ENCODE measurements at places on chromosomes 5 and 9.
A peak's percentile ranks its signal among the peaks of the same experiment; 100 is the strongest.

- no peak for DNase-seq
These were observed 791 bp upstream of the GPR150 start for GRCh38 chr5:95619096-95619495.

- no peak for DNase-seq
These were observed 3.6 kb upstream of the CPEB4 start for GRCh38 chr5:173884402-173885053.

DNA sequence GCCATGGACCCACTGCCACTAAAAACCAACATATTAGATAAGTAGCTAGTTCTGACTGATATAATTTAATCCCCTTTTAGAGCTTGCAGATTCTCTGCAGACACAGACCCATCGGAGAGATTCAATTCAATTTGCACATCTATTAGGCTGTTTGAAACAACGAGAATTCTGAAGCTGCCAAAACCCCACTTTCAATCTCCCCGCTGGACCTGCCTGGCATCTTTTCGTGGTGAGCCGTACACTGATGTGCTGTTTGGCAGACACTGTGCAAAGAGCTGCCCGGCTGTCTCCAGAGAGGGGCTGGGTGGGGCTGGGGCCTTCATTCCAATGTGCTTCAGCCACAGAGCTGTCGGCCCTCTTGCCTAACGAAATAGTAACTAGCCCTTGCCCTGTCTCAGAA is 42.1 kb upstream of the FAM240B start:
- DNase-seq, result no peak

GRCh38 chr9:130871395-130872062 is 25.1 kb downstream of the QRFP start:
- no peak for DNase-seq

- peak; percentile 47 for DNase-seq
These were observed 387.1 kb downstream of the PDE4D start for GRCh38 chr5:59506285-59506877.

DNA sequence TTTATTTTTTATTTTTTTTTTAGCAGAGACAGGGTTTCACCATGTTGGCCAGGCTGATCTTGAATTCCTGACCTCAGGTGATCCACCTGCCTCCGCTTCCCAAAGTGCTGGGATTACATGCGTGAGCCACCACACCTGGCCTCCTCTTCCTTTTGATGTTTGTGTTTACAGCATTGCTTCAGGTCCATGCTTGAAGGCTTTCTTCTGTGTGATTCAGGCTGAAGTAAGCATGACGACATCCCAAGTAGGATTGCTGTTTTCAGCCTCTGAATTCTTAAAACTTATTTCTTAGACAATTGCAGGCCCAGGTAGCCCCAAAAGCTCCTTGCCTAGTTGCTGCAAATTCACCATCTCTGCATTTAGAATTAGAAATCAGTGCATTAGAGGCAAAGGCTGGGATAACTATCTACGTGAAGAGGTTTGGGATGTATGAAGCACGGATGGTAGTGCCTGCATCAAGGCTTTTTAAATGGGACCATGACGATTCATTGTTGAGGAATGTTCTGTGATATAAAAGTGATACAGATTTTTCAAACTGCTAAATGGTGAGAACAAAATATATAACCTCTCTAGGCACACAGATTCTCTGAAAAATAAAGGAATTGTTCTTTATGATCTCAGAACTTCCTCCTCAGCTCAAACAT is 3.0 kb upstream of the ETF1 start:
- no peak for DNase-seq

DNA sequence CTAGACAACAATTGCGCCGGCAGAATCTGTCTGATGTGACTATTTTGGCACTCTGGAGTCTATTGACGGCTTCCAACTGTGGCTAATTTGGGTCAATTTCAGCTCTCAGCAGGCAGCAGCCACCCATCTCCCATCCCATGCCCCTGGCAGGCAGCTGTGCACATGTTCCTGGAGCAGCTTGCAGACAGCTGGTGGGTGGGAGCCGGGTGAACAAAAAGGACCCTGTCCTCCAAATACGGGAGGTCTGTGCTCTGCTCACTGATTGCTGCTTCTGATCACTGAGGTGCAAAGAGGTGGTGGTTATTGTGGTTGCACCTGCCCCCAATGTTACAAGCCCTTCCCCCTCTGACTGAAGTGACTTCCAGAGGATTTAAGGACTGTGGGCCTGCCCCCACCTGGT is 45.0 kb upstream of the N4BP3 start:
- peak; percentile 68 for DNase-seq

GRCh38 chr9:122216798-122217418 is 11.8 kb downstream of the LHX6 start:
- no peak for DNase-seq

DNA sequence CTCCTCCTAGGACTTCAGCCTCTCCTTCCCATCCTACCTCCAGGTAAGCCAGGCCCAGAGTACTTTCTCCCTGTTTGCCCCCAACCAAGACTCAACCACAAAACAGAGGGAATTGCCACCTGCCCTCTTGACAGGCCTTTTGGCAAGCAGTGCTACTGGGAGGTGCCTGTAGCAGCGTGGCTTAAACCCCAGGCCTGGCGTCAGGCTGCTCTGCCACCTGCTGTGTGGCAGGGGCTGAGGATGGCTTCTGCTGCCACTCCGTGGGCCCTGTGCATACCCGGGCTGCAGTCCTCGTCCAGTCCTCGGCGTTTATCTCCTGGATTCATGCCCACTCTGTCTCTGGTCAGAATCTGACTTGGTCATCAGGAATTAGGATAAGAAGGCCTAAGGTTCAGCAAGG is 163.1 kb downstream of the PAX5 start:
- DNase-seq, result no peak

GRCh38 chr9:29865764-29866313 is 2292.6 kb upstream of the C9orf72 start:
- no peak for DNase-seq

GRCh38 chr5:174223355-174223754 is 177.8 kb downstream of the NSG2 start:
- no peak for DNase-seq

GRCh38 chr5:177194268-177194667 is 60.7 kb downstream of the NSD1 start:
- DNase-seq, result no peak

GRCh38 chr5:14397717-14398116 is 183.9 kb upstream of the OTULINL start:
- DNase-seq, result no peak

DNA sequence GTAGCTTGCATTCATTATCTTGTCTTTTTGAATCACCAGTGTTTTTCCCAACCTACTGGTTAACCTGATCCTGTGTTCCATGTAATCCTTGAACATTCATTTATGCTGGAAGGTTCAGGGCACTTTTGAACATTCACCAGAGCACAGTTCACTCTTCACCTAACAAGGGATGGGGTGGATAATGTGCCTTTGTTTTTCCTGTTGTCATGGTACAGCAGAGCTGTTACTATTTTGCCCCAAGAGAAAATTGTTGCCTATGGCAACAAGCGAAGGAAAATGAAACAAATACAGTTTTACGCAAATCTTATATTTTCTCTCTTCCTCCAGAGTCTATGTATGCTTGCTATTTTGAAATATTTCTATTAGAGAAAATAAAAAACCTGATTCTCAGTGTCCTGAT is 60.3 kb upstream of the RIOK2 start:
- no peak for DNase-seq

- no peak for DNase-seq
These were observed 57.4 kb upstream of the NOTCH1 start for GRCh38 chr9:136603216-136603615.

GRCh38 chr5:135467051-135467625 is 15.0 kb upstream of the TIFAB start:
- no peak for DNase-seq

DNA sequence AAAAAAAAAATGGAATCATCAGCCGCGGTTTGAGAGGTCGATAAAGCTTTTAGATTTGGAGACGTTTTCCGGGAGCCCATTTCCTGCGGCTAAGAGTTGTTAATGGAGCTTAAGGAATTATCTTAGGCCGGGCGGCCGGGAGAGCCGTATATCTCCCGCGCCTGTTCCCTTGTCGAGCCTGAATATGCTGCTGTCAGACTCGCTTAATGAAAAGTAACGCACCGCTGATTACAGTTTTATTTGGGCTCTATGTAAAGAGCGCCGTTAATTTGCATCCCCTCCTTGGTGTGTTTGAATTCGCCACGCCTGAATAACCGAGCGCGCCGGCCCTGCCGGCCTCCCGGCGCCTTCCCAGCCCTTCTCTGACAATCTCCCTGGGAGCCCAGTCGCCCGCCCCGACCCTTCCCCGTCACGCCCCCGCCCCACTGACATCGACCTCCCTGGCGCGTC is 7.9 kb downstream of the IRX4 start:
- no peak for DNase-seq

GRCh38 chr9:73219985-73220626 is 68.4 kb downstream of the ANXA1 start:
- no peak for DNase-seq

- no peak for DNase-seq
These were observed 508.2 kb downstream of the ACTL7B start for GRCh38 chr9:108347463-108348188.

- DNase-seq, result no peak
These were observed 24.6 kb downstream of the CDHR2 start for GRCh38 chr5:176573564-176574296.

DNA sequence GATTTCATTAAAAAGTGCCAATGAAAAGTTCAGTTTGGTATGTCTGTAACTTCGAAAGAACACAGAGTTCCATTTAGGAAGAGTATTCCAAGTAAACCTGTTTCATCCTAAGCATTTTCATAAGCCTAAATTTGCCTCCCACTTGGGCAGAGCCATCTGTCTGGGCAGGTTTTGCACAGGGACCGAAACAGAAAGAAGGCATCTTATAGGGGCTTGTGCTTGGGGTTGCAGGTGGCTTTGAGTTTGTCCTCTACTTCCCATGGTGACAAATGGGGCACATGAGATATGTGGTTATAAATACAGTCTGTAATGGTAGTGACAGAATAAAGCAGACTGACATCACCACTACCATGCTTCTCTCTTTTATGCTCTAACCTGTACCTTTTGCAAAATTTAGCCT is 63.7 kb downstream of the MCTP1 start:
- no peak for DNase-seq

DNA sequence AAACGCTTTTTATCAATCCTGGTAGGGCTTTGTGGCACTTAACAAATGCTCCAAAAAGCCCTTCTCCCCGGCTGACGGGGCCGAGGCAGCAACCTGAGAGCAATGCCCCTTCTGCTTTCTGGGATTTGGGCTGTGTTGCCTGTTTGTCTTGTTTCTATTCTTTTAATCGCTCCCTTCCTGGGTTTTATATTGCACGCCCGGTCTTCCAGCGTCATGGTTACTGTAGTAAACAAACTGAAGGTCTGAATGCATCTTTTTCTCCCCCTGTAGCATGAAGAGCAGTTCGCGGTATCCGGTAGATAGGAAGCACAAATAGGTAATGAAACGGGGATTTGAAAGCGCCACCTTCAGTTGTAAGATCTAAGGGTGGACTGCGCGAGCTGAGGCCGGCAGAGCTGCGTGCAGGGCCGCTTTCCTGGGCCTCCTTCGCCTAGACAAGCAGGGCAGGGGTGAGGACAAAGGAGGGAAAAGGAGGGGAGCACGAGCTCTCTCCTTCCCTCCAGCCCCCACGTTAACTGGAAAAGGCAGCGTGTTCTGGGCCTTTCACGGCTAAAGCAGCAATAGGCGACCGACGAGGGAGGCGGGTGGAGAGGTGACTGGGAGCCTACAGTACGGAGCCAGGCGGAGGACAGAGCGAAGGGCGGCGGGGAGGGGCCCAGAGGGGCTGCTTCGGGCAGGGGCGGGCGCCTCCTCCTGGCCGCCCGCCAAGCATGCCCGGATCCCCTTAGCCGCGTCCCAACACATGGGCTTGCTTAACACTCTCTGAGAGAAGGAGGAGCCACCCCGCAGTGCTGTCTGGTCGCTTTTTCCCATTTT is 49.3 kb upstream of the ZNF366 start:
- DNase-seq, result no peak

- no peak for DNase-seq
These were observed 518 bp downstream of the UBE2B start for GRCh38 chr5:134371834-134372340.
